ENCODE measurements at places on chromosomes 16 and 17. TPM values are rescaled to one million over a fixed set of nuclear protein-coding genes. Genes with fewer than 3 reads are reported as not detected.

DNA sequence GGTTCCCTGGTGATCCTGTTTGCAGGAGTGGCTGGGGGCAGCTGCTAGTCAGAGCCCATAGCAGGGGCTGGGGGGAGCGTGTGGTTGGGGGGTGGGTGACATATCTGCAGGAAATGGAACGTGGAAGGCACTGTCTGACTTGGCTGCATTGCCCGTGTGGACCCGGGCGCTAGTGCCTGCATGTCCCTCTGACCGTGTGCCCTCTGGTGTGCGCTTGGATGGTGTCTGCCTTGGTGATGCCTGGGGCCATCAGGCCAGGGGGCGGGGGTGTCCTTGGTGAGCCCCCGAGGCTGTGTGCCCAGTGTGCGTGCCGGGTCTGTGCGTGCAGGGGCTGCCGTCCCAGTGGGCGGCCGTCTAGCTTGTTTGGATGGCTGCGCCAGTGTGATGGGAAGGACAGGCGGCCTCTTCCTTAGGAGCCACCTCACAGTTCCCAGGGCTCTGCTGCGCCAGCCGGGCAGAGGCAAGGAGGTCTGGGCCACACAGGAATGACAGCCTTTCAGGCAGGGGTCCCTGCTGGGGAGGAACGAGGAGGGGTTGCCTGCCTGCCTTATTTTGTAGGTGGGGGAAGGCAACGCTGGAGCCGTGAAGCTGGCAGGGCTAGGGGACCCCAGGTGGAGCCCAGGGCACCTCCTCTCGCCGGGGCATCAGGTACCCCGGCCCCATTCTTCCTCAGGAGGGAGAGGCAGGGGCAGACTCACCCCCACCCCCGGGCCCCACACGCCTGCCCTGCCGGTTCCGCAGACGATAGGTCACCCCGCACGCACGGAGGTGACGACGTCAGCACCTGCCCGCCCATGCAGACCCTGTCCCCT lies 693 bp downstream of the NDRG4 start:
- no peak for DNase-seq

DNA sequence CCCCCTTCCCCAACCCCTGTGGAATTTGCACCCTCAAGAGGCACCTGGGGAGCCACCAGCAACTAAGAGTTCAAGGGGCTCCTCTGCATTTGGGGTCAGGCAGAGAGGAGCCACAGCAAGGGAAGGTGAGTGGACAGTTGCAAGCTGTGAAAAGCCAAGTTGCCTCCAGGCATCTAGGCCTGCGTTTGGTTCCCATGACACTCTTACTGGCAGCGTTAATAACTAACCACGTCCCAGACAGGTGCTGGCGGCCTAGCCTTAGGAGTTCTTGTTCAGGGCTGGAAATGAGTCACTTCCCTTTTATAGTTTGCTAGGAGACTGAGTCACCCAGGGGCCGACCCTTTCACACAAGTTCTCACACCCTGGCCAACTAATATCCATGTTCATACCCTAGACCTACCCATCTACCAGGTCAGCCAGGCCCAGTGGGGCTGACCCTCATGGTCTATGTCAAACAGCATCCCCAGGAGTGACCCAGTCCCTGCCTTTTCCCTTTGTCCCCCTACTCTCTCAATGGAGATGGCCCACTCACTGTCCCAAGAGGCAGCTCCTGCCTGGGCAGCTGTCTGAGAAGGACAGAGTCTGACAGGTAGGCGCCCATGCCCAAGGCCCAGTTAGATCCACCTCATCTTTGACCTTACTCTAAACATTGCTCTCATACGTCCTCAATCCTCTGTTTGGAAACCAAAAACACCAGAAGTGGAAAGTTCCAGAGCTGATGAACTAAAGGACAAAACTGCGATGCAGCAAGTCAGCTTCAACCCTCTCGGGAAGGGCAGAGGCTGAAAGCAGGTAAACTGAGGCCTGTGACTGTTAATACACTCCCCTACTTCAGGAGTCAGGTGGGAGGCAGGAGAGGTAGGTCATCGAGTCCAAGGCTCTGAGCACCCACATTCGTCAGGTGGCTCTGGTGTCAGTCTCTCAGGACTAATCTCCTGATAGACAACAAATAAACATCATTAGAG lies 300.6 kb downstream of the SOX9 start:
- no peak for DNase-seq

DNA sequence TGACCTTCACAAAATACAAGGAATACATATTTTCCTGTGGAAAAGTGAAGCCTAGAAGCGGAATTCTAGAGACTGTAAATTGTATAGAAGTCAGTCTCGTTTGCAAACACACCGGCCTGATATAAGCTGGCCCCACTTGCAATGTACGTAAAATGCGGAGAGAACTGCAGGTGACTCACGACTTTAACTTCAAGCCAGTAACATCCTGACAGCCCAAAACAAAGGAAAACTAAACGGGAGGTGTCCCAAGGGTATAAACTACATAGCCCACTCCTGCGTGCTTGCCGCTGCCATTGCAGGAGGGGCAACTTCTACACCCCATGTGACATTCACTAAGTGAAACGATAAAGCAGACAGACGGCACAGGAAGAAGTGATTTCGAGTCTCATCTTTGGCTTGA lies 101.6 kb downstream of the CYTH1 start:
- DNase-seq, result no peak

GRCh38 chr17:81234940-81235821 lies 3.7 kb downstream of the TEPSIN start:
- peak; percentile 8 for DNase-seq

DNA sequence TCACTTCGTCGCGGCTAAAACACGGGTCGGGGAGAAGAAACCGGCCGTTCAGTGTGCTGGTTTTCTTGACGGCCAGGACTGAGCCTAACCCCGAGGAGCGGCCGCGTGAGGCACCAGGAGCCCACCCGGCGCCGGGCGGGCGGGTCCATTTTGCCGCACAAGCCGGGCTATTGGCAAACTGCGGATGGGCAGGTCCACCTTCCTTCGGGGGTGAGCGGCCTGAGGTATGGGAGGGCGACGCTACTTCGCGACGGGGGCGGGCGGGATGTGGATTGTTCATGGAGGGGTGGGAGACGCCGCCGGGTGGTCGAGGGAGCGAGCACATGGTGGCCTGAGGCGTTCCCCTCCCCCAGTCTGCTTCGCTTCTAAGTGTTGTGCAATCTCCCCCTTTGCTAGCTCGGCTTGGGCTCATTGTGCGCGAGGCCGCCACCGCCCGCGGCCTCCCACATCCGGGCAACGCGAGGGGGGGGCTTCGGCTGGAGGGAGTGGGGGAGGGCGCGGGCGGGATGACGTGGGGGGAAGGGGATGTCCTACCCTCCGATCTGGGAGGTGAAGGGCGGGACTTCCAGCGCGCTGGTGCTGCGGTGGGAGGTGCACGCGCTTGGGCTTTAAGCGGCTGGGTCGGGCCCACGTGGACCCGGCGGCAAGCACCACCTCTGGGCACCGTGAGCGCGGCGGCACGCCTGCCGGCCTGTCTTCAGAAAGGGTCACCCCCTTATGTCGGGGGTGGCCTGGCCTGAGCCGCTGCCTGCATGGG lies 5.9 kb upstream of the CD68 start:
- peak; percentile 89 for DNase-seq

- no peak for DNase-seq
Measured at GRCh38 chr16:83201748-83202147, 575.0 kb downstream of the CDH13 start.

GRCh38 chr16:29684679-29685078 lies 5.7 kb downstream of the QPRT start:
- no peak for DNase-seq

SHCBP1 gene
- 0.30 TPM for polyA plus RNA-seq

MT1A gene
- 11.1 TPM for polyA plus RNA-seq

CYGB gene
- 57.7 TPM for polyA plus RNA-seq

IL17C gene
- polyA plus RNA-seq, result not detected

DOC2A gene
- polyA plus RNA-seq, result 0.41 TPM

Measured in heart right ventricle (tissue), 16 donors.